A549 (cell line): ENCODE measurements at places on chromosomes 5 and 9. TPM values are rescaled to one million over a fixed set of nuclear protein-coding genes. Genes with fewer than 3 reads are reported as not detected.
A peak's percentile ranks its signal among the peaks of the same experiment; 100 is the strongest.

- no peak for DNase-seq
Measured at GRCh38 chr9:130483371-130483971, 38.7 kb downstream of the ASS1 start.

DNA sequence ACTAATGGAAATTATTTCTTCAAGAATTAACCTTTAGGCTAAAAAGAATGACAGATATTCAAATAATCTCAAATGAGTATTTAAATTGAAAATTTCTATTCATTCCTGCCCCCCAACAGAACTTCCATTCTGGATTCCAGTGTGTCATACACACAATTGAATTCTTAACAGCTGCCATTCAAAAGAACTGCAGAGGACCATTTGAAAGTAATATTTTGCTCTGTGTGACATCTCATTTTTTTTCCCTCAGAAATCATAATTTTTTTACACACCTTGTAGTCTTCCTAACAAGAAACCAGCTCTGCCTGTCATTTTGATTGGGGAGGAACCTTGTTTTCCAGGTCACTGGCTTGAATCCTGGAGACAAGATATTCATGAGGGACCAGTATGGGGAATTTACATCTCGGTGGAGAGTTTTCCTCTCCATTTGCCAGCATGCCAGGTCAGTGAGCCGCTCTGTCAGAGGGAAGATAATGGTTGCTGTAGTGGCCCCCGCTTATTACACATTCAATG is 358.7 kb upstream of the ITGA1 start:
- no peak for DNase-seq

GRCh38 chr5:32089146-32090000 is 84.7 kb downstream of the GOLPH3 start:
- DNase-seq: no peak

- no peak for DNase-seq
Measured at GRCh38 chr5:143644727-143645126, 167.2 kb upstream of the HMHB1 start.

- peak; percentile 65 for DNase-seq
Measured at GRCh38 chr9:134778841-134779411, 101.7 kb upstream of the FCN2 start.

GRCh38 chr9:354453-354852 is 139.8 kb downstream of the DOCK8 start:
- DNase-seq: no peak

DNA sequence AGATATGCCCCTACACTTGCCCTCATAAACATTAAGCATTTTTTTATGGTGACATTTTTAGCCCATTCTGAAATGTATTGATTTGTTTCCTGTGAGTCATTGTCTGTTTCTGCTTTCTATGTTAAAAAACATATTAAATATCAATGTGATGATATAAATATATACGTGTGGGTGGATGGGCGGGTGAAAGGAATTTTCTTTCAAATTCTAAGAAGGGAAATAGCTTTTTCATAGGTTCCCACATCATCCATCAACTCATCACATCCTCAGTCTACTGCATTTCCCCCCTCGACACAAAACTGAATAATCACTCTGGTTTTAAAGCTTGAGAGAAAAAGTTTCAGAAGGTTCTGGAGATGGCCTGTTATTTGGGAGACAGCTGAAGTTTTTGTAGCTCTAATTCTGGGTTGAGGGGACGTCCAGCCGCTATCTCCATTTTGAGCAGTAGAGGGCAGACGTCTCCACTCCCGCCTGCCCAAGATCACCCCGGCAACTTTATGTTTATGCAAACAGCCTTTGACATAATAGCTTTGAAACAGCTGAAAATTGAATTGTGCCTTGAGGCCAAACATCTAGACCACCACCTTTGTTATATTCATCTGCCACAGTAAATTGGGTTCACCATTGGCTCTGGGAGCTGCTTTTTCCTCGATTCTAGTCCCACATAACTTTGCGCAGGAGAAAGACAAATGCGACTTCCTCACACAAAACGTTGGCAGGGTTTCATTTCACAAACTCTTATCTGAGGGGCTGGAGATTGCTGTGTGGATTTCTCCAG is 216.2 kb upstream of the CLINT1 start:
- DNase-seq: peak; percentile 59

DNA sequence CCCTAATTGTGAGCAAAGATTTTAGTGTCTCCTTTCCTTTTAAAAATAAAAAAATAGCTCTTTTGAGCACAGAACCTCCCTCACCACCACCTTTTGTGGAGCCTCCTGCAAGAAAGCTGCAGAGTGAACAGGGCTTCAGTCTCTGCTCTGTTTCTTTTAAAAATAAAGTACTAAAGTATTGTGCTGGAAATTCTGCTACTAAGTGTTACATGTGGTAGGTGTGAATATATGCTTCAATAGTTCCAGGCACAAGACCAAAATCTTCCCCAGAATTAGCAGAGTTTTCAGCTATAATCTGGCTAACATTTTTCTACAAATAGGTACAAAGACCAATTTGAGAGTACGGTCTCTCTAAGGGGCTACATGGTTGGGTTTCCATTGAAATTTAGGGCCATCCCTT is 40.3 kb upstream of the NFIB start:
- DNase-seq: no peak

DNA sequence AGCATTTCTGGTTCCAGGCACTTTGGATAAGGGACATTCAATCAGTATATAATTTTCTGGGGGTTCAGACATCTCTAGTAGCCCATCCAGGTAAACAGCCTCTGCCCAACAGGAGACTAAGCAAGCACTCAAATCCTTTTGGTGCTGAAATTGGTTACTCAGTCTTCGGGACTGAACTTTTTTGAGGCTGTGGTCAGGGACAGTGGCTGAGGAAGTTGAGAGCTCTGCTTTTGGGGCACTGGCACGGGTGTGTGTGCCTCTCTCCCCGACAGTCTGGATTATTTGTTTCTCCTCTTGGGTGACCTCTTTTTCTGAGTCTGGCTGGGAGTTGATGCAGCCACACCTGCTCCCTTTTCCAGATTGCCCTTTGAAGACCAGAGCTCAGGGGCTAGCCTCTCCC is 47.6 kb downstream of the ACER2 start:
- DNase-seq: no peak

GRCh38 chr9:92988215-92988768 is 41.0 kb downstream of the FGD3 start:
- DNase-seq: no peak

GRCh38 chr5:126501448-126501847 is 78.2 kb downstream of the GRAMD2B start:
- no peak for DNase-seq

DNA sequence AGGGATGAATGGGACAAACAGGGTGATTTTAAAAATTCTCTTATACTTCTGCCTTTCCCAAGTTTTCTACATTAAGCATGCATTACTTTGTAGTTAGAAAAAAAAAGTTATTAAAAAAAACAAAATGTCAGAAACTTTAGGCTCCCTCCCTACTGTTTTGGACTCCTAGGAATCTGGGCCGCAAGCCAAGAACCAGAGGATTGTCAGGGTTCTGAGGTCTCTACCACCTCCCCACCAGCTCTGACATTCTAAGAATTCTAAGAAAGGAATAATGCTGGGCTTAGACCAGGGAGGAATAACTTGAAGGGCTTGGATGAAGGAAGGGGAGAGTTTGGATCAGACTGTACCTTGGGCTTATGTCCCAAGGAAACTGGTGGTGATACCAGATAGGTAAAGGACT is 1.1 kb upstream of the ARHGEF39 start:
- no peak for DNase-seq

DNA sequence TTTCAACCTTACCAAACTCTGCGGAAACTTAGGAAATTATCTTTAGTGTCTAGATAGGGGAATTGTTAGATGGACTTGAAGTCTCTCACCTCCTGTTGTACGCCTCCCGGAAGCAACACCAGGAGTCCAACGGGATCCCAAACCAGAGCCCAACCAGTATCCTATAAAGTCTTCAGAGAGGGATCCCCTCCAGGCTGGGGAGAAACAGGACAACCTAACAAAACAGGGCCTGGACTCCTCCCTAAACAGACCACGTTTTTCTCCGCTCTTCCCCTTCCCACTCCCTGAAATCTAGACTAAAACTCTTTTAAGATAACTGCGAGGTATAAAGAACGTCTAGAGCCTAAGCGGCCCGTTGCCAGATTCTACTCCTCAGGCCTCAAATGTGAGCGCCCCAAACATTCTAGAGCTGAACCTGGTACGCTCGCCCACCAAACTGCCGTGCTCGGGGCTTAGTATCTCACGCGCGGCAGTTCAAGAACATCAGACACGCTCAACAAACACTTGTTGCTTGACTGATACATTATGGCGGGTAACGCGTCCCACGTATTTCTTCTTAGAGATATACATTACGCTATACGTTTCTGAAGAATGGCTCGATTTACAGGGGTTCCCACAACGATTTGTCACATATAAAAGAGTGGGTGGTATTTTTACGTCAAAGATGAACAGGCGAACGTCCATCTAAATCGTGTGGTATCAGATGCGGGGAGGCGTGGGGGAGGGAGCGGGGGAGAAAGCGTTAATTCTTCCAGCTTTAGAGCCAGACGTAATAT is 663 bp upstream of the SMIM27 start:
- DNase-seq: peak; percentile 64

SOHLH1 gene
- polyA plus RNA-seq: not detected in 3 replicates

NFIB gene
- 10.7 to 13.2 TPM (median 12.0 TPM) in 3 replicates for polyA plus RNA-seq

MTX3 gene
- 7.4 to 8.1 TPM (median 8.0 TPM) in 3 replicates for polyA plus RNA-seq

CDH6 gene
- polyA plus RNA-seq: 0.24 to 0.33 TPM (median 0.25 TPM) in 3 replicates

SLC25A2 gene
- polyA plus RNA-seq: not detected in 3 replicates

MSX2 gene
- 2.0 to 2.6 TPM (median 2.6 TPM) in 3 replicates for polyA plus RNA-seq

ADAMTS16 gene
- polyA plus RNA-seq: 0.71 to 0.83 TPM (median 0.83 TPM) in 3 replicates
